ENCODE measurements at places on chromosomes 1 and 21.

DNA sequence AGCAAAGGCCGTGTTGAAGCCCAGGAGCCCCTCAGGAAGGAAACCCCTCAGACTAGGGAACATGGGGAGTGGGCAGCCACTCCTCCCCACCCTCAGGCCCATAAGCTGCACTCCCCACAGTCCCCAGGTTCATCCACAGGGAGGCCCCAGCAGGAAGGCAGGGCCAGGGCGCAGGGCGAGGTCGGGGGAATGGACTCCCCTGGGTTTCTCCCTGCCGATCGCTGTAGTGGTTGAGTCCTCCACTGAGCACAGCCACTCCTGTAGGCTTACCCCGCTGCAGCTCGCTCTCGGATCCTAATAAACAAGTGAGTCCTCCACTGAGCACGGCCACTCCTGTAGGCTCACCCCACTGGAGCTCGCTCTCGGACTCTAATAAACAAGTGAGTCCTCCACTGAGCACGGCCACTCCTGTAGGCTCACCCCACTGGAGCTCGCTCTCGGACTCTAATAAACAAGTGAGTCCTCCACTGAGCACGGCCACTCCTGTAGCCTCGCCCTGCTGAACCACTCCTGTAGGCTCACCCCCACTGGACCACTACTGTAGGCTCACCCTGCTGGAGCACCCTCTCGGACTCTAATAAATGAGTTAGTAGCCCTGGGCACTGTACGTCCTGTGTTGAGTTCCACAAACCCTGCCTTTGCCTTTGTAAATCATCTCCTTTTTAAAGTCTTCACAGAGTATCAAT lies 16.2 kb upstream of the COL18A1 start:
- DNase-seq, result no peak

- no peak for DNase-seq
Observed at GRCh38 chr1:106722466-106722865, 334.0 kb upstream of the PRMT6 start.

- DNase-seq, result no peak
Observed at GRCh38 chr1:95558791-95559190, 324.8 kb downstream of the RWDD3 start.

DNA sequence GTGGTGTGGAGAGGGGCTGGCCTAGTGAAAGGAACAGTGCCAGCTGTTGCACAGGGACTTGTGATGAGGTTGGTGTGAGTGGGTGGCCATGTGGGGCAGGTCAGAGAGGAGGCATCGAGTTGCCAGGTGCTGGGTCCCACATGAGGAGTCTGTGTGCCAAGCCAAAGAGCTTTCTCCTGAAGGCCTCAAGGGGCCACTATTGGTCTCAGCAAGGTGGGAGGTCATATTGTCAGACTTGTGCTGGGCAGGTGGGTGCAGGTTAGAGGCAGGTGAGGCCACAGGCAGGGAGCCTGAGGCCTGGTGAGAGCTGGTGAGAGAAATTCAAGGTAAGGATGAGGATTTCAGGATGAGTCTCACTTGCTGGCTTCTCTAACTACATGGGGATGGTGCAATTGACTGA lies 256.8 kb downstream of the DISC1 start:
- no peak for DNase-seq

DNA sequence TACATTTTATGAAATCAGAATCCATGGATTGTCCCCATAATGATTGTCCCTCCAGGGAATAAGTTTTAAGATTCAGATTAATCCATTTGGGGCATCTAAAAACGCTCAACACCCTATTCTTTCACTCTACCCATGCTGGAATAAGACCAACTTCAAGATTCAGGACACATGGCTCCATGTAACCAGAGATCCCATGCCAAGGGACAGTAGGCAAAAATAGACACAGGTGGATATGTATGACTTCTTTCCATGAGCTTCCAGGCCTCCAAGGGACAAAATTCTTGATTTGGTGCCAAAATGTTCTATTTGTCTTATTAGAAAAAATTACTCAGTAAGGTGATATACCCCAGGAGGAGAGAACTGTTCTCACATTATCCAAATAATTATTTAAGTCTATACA lies 178.8 kb downstream of the NRIP1 start:
- no peak for DNase-seq

- DNase-seq, result no peak
Observed at GRCh38 chr1:77416692-77417450, 135.1 kb downstream of the AK5 start.

GRCh38 chr1:161160671-161161145 lies 1.4 kb downstream of the USP21 start:
- DNase-seq, result no peak

DNA sequence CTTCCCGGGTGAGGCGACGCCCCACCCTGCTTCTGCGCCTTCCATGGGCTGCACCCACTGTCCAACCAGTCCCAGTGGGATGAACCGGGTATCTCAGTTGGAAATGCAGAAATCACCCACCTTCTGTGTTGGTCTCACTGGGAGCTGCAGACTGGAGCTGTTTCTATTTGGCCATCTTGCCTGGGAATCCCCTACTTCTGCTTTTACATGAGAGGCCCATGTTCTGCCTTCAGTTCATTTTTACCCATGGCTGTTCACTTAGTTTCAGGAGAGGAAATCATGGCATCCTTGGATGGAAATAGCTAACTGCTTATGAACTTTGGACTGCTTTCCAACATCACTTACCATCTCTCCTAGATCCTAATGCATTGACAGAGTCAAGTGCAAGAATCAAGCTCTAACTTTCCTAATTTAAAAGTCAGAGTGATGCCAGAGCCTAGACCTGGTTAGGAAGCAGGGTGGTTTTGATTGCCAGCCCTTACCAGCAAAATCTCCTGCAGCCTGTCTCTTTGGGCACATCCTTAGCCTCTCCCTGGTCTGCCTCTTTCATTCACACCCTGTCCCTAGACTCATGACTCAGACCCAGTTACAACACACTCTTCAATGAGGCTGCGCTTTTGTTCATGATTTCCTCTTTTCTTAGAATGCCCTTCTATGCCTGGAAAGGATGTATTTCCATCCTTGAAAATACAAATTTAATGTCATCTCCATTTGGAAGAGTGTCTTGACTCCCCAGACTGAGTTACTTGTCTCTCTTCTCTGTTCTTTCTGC lies 137.2 kb downstream of the KCTD3 start:
- DNase-seq, result no peak

DNA sequence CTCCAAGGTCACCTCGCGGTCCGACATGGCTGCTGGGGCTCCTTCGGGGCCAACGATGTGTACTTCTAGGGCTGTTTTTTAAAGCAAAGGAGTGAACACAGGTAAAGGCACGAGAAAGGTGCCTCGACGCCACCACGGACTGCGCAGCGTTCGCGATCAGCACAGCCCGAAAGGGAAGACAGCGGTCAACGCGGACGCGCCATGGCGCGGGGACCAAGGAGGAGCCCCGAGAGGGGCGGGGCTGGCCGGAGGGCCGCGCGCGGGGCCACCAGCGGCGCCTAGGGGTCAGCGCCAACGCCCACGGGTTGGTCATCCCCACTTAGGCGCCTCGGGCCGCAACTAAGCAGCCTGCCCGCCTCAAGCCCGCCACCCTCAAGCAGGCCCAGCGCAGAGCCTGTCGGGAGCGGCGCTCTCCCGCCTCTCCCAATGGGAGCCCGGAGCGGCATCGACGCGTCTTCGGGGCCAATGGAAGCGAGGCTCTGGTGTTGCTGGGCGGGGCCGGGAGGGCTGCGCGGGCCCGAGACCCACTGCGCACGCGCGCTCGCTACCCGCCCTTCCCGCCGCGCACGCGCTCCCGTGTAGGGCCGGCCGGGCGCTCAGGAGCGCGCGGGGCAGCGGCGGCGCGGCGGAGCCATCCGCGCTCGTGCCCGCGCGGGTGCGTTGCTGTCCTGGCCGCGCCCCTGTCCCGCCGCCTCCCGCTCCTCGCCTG lies at the start of gene DIP2A:
TSS of gene DIP2A (plus strand) at position 577 of the 709 bp plus-strand sequence. CDS start 241 bp downstream, outside the sequence.
- DNase-seq, result peak; percentile 93

DNA sequence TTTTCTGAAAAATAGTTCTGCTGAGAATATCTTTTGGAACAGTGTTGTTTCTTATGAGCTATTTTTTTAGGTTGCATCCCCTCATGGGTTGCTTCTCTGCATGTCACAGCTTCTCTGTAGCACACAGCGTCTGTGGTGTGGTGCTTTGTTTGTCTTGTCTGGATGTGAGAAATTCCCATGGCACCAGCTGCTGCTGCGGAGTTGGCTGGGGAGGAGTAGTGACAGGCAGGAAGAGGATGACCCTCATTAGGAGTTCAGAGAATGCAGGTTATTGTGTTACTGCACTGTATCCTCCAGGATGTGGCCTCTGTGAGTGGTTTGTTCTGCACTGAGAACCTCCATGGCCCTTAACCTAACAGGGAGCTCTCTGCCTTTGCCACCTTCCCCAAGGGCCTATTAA lies 64.8 kb downstream of the TSEN15 start:
- DNase-seq, result no peak

GRCh38 chr21:46190491-46191131 lies 6.4 kb upstream of the SPATC1L start:
- DNase-seq, result peak; percentile 45

DNA sequence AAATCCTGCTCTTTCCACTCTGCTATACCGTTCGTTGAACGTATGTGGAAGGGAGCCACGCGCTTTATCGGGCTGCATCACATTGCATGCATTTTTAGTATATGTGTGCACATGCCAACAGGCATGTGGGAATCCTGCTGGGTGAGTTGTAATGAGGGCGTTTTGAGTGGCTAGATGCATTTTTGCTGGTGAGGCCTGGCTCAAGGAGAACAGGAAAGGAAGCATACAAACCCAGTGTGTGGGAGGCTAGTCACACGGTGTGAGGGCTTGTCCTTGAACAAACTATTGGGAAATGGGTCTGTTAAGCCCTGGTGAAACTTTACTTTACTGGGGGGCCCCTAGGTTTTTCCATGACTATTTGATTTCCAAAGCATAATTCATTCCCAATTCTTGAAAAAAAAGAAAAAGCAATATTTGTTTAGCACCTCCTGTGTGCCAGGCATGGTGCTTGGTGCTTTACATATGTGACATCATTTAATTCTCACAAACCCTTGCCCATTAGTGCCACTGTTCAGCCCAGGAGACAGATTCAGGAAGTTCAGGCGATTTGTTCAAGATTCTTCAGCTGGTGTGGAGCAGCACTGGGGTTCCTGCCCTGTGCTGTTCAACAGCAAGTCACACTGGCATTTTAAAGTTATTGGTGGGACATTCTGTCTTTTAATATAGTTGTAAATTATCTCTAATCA lies 25.6 kb upstream of the JUN start:
- no peak for DNase-seq

DNA sequence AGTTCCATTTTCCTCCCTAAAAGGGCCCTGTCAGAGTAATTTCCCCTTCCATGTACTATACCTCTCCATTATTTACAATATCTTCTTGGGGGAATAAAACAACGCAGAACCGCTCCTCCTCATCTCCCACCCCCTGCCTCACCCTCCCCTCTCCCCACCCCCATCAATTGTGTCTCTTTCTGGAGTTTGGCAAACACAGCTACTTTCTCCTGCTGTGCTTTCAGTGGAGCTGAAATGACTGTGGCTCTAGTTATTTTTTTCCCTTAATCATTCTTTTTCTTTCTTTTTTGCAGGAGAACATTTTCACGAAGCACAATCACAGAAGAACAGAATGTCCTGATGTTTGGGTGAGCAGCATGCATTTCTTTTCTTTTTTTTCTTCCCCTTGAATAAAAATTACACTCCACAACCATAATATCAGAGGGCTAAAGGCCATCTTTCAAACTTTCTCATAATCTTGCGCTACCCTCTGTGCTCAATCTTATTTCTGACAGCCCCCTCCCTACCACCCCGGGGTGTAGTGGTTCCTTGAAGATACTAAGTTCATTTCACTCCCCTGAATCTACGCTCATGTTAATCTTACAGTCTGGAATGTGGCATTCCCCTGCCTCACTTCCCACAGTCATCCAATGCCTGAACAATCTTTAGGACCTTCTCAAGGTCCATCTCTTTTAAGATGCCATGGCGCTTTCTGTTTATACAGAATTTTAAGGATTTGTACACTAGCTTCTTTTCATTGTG lies 8.8 kb upstream of the PLXNA2 start:
- DNase-seq, result no peak

- no peak for DNase-seq
Observed at GRCh38 chr1:67843746-67844145, 10.5 kb upstream of the GNG12 start.

DNA sequence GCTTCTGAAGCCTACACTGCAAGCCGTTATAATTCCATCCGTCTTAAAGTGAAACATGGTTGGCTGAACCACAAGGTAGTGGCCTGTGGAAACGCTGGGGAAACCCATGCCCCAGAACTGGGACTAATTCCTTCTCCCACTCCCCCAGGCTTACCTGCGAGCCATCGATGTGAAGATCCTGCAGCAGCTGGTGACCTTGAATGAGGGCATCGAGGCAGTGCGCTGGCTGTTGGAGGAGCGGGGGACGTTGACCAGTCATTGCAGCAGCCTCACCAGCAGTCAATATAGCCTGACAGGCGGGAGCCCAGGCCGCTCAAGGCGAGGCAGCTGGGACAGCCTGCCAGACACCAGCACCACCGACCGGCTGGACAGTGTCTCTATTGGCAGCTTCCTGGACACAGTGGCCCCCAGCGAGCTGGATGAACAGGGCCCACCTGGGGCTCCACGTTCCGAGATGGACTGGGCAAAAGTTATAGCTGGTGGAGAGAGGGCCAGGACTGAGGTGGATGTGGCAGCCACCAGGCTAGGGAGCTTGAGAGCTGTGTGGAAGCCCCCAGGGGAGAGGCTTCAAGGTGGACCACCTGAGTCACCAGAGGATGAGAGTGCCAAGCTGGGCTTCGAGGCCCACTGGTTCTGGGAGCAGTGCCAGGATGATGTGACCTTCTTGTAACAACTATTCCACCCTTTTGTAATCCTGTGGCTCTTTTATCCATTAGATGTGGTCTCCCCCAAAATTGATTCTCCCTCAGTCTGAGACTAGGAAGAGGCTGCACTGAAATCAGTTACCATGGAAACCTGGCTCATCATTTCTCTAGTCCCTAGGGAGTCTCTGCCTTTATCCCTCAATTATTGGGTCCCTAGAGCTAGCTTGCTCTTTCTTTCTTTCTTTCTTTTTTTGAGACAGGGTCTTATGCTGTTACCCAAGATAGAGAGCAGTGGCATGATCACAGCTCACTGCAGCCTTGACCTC lies 16.7 kb downstream of the LURAP1 start:
- DNase-seq, result no peak

DNA sequence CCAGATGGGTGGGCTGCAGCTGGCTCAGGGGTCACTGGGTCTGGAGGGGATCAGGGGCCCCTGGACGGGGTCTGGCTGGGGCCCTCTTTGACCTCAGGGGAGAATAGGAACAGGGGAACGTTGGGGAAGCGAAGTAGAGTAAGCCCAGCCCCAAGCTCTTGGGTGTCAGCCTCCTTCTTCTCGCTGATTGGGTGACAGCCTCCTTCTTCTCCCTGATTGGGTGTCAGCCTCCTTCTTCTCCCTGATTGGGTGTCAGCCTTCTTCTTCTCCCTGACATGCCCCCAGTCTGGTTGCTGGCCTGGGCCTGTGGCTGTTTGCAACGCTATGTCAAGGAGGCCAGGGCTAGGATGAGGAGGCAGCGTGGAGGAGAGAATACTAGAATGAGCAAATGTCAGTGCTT lies 76.7 kb upstream of the CASZ1 start:
- no peak for DNase-seq

- DNase-seq, result no peak
Observed at GRCh38 chr1:204495078-204495753, 611 bp upstream of the PIK3C2B start.

All from activated CD8-positive, alpha-beta memory T cell treated with anti-CD3 and anti-CD28 coated beads for 24 hours (primary cell).